Activated naive CD4-positive, alpha-beta T cell treated with Interleukin-2 at 50 U/mL for 16 hours (primary cell): ENCODE measurements at places on chromosomes 5 and 9.

GRCh38 chr5:124670722-124671184, 75.7 kb downstream of the ZNF608 start:
- DNase-seq: no peak

DNA sequence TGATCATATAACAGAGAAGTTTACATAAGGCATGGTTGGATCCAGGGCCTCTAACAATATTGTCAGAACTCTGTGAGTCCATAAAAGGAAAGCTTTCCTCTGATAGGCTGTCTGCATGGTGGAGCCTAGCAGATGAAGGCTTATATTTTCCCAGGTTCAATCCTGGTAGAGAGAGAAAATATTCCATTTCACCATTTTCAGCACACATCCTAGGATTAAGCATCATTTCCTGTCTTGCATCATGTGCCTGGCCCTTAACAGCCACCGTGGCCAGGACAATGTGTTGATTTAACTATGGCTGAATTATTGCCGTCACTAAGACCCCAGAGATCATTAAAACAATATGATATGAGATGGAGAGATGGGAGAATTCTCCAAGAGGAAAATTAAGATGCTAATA, 90.9 kb upstream of the GRIA1 start:
- no peak for DNase-seq

DNA sequence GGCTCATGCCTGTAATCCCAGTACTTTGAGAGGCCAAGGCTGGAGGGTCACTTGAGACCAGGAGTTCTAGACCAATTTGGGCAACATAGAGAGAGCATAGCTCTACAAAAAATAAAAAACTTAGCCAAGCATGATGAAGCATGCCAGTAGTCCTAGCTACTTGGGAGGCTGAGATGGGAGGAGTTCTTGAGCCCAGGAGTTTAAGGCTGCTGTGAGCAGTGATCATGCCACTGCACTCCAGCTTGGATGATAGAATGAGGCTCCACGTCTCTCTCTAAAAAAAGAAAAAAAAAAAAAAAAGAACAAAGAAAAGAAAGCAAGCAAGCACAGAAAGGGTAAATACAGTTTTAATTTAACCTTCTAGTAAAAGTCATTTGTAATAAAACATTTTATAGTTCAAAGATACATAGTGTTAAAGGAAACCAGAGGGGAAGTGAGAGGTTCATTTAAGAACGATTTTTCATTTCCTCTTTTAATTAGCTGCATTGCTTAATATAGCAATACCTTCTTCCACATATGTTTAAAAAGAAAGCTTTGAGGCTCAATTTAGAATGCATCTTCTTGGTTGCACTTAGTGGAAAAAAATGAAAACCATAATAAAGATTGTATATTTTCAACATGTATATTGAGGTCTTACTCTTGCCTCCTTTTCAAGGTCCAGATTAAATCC, 14.9 kb downstream of the GAPT start:
- no peak for DNase-seq

DNA sequence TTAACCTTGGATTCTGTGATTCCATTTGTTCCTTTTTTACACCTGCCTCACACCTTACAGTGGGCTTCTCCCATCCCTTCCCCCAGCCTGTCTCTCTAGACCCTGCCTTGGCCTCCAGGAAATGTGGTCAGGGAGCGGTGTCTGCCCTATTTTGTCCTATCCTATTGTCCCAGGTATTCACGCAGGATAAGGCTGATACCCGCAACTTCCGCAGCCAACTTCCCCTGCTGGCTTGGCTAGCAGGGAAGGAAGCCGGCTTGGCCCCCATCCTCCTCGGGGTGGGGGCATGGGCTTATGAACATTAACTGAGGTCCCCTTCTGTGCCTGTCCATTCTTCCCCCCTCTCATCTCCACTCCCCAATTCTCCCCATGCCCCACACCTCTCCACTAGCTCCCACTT, 3.5 kb downstream of the CSF1R start:
- no peak for DNase-seq

- DNase-seq: no peak
Measured at GRCh38 chr9:99746406-99746805, 75.3 kb upstream of the NR4A3 start.

DNA sequence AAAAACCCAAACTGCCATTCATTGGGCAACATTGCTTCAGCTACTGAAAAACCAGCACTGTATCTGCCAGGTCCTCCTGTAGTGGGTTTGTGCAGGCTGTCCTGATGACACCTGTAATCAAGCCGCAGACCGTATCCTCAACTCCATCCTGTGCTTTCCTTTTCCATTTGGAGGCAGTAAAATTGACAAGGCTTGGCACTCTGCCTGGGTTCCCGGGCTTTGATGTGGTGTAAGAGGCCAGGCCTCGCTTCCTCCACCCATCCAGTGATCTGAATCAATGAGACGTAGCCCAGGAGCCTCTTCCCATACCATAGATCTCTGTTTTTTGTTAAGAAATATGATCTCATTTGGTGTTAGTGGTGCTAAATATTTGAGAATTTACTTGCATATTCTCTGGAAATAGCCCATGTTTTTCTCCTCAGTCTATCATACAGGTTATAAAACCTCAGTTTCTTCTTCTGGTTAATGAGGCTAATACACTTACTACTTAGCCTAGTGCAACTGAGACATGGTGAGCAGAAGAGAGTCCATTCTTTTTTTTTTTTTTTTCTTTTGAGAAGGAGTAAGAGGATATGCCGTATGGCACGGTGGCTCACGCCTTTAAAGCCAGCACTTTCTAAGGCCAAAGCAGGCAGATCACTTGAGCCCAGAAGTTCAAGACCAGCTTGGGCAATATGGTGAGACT, 34.8 kb downstream of the LSM11 start:
- no peak for DNase-seq

DNA sequence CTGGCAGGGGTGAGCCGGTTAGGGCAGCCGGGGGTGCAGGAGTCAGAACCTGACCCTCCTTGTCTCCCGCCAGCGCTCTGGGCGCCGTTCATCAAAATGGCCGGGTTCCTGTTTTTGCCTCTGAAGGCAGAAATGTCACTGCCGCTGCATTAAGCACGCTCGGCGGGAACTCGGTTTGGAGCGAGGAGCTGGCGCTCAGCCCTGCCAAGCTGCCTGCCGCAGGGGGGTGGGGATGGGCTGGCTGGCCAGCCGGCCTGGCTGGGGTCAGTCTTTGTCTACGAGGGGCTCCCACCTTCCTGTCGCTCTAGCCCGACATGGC, 63.7 kb downstream of the CXXC5 start:
- DNase-seq: no peak

GRCh38 chr9:107540164-107540561, 50.6 kb upstream of the KLF4 start:
- no peak for DNase-seq

DNA sequence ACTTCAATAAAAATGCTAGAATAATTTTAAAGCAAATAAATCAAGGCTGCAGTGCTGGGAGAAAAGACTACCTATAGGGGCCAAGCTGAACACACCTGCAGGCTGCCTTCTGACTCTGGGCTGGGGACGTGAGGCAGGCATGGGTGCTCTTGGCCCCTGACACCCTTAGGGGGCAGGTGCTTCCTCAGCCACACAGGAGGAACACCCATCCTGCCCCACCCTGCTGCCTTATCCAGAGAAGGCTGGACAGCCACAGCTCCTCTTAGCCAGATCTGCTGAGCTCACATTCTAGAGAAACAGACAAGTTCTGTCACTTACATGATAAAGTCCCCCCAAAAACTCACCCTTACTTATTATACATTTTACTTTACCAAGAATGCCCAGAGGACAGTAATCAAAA, 6.6 kb upstream of the LMX1B start:
- no peak for DNase-seq

DNA sequence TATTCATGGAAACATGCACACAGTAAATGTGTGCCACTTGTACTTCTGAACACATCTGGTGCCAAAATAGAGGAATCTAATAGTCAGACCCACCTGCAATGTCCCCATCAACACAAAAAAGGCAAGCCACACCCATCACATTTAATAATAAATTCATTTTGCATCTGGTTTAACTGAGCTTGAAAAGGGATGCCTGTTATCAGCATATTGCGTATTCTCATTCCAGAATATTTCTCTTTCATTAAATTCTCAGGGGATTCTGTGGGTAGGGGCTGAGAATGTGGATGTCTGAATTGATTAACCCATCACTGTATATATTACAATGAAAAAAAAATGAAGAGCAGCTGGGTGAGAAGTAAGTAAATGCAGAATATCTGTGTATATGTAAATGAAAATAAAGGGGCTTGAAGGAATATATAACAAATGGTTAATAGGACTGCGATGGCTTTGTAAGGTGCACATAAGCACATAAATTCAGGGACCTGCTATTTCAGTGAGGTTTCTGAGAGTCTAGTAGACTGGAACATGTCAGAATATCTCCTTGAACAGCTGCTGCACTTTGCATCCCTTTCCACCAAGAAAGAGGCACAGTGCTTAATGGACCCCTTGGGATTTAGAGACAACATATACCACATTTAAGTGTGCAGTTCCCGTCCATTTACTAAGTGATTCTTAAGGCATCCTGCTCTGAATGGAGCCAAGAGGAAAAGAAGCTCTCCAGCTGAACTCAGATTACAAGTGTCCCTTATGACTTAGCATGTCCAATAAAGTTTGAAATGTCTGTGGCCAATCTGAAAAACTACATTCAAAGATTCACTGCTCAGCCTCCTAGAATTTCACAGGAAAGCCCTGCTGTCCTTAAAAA, 104.1 kb upstream of the NIPBL start:
- DNase-seq: no peak

GRCh38 chr5:142012792-142013388, at the start of gene GNPDA1:
Gene GNPDA1, minus strand, starts transcription at chr5:142013027. Its CDS starts 992 bp downstream, at chr5:142012035.
- DNase-seq: peak; percentile 71

- DNase-seq: peak; percentile 83
Measured at GRCh38 chr9:34899535-34900158, 58.4 kb upstream of the PHF24 start.

DNA sequence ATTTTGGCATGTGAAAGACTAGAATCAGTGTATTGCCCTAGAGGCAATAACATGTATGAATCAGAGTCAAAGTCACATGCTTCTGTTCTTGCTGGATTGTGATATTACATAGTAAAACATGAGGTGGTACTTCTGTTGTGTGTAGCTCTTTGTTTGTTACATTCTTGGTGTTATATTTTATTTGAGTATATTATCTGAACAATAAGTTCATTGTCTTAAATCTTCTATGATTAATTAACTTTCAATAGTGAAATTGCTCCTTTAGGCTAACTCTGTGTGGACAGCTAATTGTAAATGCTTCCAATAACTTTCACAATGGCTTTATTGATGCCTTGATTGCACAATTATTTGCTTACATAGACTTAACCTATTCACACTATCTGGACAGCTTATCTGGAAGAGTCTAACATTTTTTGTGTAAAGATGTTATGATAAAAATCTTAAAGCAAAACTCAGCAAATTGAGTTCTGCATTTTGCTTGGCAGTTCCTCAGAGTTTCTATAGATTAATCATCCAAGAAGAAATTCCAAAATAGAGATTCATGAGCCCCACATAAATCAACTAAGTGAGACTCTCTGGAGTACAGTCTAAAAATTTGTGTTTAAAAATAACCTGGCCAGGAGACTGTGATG, 239.6 kb upstream of the TUSC1 start:
- no peak for DNase-seq

GRCh38 chr9:134545543-134546245, 95.9 kb upstream of the COL5A1 start:
- DNase-seq: no peak

DNA sequence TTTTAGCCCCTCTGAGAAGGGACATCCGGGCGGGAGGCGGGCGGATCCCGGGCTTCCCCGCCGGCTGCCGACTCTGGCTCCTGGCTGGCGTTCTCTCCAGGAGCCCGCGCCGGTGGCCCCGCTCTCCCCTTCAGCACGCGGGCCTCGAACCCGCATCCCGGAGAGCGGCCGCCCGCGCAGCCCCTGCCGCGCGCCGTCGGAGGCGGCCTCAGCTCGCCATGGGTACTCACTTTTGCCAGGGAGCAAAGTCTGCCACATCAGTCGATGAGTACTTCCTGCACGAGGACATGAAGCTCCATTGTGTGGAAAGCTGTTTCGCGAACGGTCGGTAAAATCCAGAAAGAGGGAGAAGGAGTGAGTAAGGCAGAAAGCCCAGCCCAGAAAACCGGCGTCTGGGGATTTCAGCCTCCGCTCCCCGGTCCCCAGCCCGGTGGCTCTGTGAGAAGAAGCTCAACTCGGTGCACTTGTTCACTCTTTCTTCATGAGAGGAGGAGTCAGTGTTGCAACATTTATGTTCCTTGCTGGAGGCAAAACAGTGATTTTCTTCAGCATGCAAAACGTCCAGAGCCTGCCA, at the start of gene PRLR:
Gene PRLR (minus strand): TSS at position 450 of the 574 bp plus-strand sequence. CDS start 140,867 bp downstream, outside the sequence.
- DNase-seq: no peak

DNA sequence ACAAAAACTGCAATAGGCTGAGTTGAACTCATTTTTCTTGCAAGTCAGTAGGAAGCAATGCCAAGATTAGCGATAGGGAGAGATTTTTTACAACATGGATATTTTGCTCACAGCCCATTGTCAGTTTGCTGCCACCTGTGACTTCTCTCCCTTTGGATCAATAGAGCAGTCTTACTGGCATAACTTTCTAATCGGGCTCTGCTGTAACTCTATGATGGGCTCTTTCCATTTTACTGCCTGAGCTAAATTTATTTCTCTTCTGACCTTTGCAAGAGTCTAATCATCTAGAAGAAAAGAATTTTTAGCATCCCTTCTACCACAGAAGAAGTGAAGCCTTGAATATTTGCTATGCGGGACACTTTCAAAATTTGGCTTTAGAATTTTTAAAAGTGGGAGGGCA, 53.6 kb upstream of the SGCD start:
- DNase-seq: no peak

DNA sequence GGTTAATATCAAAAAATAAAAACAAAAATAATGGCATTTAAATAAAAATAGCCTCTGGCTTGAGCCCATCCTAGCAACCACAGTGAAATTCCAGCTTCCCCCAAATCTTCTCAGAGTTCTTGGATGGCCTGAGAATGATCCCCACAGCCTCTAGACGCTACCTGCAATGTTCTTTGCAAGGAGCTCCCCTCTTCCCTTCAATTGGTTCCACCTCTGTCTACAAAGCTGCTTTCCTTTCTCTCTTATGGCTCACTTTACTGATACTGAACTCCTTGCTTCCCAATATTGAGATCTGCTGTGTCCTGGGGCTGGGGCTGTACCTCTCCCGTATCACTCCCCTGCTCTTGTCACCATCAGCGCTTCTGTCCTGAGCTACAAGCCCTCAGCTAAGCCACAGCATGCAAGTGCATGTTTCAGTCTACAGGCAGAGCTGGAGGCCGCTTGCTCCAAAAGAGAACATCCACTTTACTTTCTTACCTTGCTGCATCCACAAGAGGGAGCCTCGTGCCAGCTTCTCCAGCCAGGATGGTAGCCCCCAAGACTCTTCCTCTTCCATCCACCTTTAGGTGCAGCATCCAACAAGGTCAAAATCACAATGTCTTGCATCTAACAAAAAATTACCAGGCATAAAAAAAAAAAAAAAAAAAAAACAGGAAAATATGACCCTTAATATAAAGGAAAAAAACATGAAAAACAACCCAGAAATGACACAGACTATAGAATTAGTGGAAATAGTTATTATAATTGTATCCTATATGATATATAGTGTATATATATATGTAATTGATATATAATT, 57.4 kb upstream of the PRSS3 start:
- DNase-seq: no peak

DNA sequence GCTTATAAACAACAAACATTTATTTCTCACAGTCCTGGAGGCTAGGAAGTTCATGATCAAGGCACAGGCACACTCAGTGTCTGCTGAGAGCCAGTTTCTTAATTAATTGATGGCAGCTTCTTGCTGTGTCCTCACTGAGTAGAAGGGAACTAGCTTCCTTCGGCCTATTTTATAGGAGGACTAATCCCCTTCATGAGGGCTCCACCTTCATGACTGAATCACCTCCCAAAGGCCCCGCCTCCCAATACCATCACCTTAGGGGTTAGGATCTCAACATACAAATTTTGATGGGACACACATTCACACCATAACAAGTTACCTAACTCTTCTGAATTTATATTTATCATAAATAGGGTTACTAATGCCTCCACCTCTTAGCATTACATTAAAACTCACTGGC, 129.8 kb downstream of the GNAQ start:
- no peak for DNase-seq
